ENCODE measurements at places on chromosomes 7 and 10.

- no peak for DNase-seq
Observed at GRCh38 chr7:85620936-85621685, 434.3 kb upstream of the SEMA3D start.

DNA sequence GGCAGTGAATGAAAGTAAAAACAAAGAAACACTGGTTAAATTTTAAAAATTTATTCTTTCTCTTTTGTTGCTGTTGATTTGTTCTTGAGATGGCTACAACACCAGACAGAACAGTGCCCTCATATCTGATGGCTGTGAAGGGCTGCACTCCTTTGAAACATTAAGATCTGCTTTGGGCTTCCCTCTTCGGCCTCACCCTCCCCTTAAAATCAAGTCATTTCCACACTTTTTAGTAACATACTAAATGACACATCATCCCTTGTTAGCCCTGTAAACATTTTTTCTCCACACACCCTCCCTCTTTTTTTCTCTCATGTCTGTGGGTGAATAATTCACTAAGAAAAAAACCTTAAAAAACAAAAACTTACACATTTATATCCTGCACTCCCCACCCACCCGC lies 16.4 kb downstream of the IRF5 start:
- DNase-seq, result no peak

GRCh38 chr10:104640339-104641186 lies 527 bp upstream of the SORCS3 start:
- no peak for DNase-seq

DNA sequence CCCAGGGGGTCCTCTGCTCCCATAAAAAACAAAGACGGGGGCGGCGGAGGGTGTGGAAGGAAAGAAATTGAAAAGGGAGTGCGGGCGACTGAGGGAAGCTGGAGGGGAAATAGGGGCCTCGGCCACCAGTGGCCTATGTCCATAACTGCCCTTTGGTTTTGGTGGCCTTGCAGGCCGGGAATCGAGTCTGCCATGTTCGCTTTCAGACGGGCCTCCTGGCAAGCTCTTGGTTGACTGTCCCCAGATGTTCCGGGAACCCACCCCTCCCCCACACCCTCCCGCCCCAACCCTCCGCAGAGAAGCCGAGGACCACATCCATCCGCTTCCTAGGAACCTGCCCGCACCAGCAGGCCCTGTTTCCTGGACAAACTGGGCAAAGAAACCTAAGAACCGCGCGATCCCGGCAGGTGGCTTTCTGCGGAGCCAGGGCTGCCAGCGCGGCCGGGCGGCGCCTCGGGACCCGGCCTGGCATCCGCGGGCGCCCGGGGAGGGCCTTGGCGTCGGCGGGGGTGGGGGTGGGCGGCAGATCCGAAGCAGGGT lies 20.0 kb upstream of the GATA3 start:
- no peak for DNase-seq

- no peak for DNase-seq
Observed at GRCh38 chr7:78055599-78055998, 257.0 kb downstream of the PHTF2 start.

GRCh38 chr10:84907461-84908009 lies 579.1 kb downstream of the CCSER2 start:
- DNase-seq, result no peak

GRCh38 chr10:811379-812175 lies 119.9 kb downstream of the LARP4B start:
- DNase-seq, result no peak

DNA sequence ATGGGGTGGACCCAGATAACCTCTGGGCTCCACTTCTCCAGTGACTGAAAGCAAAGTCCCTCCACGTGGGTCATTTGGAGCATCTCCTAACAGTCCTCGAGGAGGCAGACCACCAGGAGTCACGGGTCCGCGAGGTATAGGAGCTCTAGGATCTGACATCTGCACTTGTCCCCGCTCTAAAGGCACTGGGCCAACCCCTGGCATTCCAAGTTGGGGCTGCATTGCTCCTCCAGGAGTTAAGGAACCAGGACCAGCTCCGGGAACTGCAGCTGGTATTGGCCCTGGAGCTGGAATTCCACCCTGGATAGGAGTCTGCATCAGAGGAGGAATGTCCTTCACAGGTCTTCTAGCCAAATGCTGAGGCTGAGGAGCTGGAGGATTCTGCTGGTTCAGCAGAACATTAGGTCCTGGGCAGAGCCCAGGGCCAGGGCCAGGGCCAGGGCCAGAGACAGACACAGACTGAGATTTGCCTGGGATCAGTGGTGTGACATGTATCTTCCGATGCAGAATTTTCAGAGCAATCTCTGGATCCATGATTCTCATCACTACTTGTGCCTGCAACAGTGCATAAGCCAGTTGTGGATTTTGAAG lies 827 bp downstream of the CSTF2T start:
- DNase-seq, result no peak

Data from thyroid gland (tissue), 4 donors.